ENCODE measurements at places on chromosomes 6 and 20.
A peak's percentile ranks its signal among the peaks of the same experiment; 100 is the strongest.

DNA sequence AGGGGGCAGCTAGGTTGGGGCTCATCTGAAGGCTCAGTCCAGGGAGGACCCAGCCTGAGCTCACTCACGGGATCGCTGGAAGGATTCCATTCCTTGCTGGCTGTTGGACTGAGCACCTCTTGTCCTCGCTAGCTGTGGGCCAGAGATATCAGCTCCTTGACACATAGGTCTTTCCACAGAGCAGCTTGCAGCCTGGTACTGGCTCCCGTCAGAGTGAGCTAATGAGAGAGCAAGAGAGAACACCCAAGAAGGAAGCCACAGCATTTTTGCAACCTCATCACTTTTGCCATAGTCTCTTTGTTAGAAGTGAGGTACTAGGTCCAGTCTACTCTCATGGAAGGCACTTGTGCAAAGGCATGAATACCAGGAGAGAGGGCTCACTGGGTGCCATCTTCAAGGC is 179.9 kb downstream of the CDC5L start:
- DNase-seq: no peak

DNA sequence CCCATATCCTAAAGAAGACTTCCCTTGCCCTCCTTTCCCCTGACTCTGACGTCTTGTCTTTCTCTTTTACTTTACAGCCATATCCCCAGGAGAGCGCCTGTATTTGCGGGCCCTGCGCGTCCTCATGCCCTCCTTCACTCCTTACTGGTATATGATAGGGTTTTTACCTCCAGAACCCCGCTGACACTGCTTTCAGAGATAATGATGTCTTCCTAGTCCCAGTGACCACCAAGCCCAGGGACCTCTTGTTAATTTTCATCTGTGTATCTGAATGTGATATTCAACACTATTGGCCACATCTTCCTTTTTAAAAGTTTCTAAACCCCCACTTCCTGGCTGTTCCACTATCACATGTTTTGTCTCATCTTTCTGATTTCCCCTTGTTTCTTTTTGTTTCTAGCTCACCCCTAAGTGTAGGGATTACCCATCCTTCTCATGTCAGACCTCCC is 102.0 kb downstream of the HIVEP1 start:
- no peak for DNase-seq

DNA sequence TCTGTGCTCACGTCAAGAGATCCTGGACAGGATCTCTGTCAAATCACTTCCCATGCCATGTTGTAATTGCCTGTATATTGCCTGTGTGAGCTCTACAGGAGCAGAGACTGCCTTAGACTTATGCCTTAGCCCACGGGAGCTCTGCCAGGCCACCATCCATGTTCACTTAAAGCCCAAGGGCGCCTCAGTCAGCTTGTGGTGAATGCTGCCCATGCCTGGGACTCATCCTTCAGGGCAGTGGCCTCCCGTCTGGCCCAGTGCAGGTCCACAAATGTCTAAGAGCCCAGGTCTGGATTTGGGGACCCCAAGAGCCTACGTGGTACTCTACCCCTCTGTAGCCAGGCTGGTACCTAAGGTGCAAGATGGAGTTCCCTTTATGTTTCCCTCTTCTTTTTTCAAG is 22.4 kb upstream of the BPIFA2 start:
- DNase-seq: no peak

DNA sequence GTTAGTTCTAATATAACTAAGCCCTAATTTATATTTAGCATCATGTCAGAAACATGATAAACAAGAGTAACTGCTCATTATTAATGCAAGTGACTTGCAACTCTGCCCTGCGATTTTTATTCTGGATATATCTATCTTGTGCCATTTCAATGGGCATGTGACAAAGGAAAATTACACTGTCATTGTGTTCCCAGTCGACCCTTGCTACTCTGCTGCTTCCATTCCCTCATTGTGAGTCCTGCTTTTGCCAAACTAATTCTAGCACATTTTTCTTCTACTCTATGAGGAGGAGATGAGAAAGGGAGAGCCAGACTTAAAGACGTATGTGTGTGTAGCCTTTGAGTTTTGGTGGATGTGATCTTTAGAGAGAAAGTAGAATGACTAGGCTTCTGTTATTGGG is 275.9 kb downstream of the ARHGAP18 start:
- DNase-seq: no peak

DNA sequence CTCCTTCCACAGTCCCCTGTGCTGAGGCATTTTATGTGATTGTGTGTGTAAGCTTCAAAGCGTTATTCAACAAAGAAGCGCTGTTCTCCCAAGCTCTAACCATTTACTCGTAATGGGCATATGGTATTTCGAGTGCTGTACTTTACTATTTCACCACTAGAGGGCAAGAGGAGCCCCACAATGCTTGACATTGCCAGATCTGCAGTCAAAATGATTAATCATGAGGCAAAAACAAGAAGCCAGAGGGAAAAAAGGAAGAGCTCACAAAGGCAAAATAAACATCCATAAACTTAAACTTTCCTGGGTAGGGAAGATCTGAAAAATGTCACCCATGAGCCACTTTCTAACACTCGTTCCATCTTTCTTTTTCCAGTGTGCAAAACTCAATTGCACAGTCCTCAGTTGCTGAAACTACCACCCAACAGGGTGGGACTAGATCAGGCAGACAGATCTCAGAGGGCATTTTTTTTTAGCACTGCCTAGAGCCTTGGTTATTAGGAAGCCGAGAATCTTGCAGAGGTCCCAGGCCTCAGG is 215.0 kb upstream of the PLCB4 start:
- no peak for DNase-seq

GRCh38 chr20:61819921-61820825 is 245.5 kb downstream of the TAF4 start:
- no peak for DNase-seq

GRCh38 chr6:7887278-7887991 is 23.2 kb downstream of the TXNDC5 start:
- no peak for DNase-seq

DNA sequence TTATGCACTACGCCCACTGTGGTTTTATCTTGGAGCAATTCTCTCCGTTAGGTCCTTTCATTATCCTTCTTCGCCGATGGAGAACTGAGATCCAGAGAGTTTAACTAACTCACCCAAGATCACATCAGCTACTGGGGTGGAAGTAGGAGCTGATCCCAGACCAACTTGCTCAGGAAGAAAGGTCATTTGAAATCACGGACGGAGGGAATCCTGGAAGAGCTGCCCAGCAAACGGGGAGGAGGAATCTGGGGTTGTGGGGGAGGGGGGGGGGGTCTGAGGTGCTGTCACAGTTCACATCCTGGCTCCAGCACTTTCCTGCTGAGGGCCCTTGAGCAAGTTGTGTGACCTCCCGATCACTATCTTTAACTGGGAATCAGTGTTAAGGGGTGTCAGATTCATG is 62.0 kb downstream of the NPEPL1 start:
- no peak for DNase-seq

- DNase-seq: no peak
Measured at GRCh38 chr6:39084506-39084905, 30.5 kb downstream of the SAYSD1 start.

DNA sequence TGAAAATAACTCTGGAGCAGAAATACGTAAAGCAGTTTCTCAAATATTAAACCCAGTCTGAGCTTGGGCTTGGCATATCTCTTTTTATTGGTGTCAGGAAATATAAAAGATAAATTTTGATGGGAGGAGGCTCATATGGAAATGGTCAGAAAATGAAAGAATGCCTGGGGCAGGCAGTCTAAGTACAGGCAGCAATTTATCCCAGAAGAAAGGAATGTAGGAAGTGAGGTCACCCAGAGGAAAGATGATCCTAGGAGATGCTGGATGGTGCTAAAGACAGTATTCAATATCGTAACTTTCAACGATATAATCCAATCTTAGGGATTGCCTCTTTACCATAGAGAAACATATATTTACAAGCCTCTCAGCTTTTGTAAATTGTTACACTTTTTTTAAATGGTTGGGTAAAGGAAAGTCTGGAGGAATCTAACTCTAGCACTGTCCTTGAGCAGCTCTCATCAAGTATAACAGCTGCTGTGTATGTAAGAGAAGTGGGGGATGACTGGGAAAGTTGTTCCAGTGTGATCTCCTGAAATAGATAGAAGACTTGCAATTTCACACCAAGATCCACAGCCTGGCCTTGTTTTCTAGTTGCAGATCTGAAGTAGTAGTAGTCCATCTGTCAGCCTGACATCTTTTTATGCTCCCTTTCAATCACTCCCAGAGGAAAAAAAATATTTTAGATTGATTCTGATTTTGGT is 256.9 kb upstream of the SASH1 start:
- no peak for DNase-seq

- no peak for DNase-seq
Measured at GRCh38 chr6:24093381-24093780, 32.6 kb upstream of the NRSN1 start.

- DNase-seq: no peak
Measured at GRCh38 chr20:4848041-4848440, 126.3 kb downstream of the PRND start.

DNA sequence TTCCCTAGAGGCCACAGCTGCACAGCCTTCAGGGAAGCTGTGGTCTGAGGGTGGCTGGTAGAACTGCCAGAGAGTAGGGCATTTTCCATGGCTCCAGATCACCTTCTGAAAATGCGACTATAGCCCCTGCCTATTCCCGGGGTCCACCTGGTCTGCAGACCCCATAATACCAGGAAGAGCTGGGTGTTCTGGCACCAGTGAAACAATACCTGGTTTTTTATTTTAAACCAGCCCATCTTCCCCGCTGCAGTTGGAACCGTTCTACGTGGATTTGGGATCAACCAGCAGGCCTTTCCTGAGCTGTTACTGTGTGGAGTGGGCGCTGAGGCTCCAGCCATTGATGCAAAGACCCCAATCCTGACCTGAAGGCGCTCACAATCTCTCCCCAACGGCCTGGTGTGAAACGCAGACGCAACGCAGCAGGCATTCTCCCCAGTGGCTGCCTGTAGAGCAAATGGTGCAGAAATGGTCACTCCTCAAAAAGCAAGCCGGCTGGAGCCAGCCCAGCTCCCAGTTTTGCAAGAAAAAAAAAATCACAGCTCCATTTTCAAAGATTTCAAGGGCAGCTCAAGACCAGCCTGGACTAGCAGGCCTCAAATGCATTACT is 11.3 kb downstream of the NPEPL1 start:
- no peak for DNase-seq

DNA sequence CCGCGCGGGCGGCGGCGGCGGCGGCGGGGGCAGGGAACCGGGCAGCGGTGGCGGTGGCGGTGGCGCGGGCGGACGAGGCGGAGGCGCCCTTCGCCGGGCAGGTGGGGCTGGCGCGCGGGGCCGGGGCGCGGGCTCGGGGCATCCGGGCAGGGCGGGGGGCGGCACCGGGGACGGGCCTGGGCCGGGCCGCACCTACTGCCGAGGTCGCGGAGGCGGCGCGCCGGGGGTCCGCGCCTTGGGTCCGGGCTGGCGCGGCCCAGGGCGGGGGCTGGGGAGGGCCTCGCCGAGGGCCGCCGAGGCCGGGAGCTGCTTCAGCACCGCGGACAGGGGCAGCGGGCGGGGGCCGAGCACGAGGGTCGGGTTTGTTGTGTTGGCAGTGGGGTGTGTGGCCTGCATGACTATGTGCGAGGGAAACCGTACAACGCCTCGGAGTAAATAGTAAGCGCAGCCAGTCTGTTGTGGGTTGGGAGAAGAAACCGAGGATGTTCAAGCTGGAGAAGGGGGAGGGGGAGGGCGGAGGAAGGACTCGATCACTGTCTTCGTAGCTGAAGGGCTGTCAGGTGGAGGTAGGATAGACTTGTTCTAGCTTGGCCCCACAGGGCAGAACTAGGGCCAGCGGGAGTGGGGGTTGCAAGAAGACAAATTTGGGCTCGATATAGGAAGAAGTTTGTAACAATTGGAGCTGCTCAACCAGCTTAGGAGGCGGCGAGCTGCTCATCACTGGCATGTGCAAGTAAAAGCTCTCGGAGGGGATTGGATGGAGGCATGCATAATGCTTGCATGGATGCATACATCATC is 593 bp downstream of the MMP24 start:
- DNase-seq: peak; percentile 58

- peak; percentile 16 for DNase-seq
Measured at GRCh38 chr20:21280522-21281016, 22.6 kb upstream of the XRN2 start.

GRCh38 chr6:108736832-108737231 is 111.4 kb upstream of the ARMC2 start:
- DNase-seq: no peak

GRCh38 chr20:59696476-59696875 is 92.1 kb downstream of the PHACTR3 start:
- no peak for DNase-seq

DNA sequence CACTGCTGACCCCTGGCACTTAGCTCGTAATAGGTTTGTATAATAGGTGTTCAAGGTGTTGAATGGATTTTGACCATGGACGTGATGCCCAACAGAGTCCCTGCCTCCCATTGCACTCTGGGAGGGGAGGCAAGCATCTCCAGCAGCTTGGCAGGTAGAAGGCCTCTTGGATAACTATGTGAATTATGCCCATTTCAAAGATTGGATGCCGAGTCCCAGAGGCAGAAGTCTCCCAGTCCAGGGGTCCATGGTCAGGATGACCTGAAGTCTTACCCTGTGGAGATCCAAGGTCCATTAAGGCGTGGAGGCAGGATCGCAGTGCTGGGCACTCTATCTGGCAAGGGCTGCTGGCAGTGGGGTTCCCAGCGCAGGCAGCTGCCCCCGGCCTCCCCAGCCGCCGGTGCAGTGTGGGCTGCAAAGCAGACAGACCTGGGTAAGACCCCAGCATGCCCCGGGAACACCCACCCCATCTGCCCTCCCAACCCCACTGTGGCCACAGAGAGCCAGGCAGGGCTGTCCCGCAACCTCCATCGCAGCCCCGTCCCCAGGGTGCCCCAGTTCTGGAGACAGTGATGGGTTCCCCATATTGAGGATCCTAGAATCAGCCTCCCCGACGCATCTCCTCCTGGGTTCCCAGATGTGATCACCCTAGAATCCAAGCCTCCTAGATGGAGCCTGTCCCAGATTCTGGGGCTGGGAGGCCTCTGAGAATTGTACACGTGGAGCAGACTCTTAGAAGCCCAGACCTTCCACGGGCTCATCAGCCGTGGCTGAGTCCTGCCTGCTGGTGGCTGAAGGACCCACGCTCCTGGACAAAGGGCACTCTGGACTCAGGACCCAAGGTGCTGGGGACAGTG is 44.6 kb downstream of the APCDD1L start:
- DNase-seq: no peak

DNA sequence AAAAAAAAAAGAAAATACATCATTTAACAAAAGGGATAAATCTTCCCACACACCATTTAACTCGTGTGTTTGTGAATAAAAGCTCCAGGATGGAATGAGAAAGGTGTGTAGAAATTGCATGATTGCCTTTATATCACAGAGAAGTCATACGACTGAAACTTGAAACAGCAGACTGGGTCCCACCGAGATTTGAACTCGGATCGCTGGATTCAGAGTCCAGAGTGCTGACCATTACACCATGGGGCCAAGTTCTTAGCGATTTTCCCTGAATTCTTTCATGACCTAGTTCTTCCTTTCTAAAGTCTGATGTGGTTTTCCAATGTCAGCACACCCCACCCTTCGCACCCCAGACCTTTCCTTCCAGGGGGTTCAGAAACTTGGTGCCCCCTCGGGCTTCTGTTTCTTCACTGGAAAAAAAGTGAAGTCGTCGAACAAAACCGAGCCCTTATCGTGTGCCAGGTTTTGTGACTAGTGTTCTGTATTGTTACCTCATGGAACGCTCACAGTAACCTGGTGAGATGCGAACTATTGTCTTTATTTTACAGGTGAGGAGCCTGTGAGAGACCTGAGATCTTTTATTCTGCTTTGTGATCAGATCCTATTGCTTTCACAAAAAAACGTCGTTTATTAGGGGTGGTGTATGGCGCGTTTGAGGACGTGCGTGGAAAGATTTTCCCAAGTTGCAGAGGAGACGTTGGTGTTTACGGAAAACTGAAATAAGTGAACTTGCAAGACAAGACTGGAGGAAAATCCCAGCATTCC is 120.8 kb downstream of the OR2B2 start:
- peak; percentile 64 for DNase-seq

All from stimulated activated CD4-positive, alpha-beta T cell treated with anti-CD3 and anti-CD28 coated beads, Interleukin-2, amount 100 ng/mL, for 24 hours (primary cell).